NT2/D1 (cell line): ENCODE measurements at places on chromosomes 13 and 19.

DNA sequence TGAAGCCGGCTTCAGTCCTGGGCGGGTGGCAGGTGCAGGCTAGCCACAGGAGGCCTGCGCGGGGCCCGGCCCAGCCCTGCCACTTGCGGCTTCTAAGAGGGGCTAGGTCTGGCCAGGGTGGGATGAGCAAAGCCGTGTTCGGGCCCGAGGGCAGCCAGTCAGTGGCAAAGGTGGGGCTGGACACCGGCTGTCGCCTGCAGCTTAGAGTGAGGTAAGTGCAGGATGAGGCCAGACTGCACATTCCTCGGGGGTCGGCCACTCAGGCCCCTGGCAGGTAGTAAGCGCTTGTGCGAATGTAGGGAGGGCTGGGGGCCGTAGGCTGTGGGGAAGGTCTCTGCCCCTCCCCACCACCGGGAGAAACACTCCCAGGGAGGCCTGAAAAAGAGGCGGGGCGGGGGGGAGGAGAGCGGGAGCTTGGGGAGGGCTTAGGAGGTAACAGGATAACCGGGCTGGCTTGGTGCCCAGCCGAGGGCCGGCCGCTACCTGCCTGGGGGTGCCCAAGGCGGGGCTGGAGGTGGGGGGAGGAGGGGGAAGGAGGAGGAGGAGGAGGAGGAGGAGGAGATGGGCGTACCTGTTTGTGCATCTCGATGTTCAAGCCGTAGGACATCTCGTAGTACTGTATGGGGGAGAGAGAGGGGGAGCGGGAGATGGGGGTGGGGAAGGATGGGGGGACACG, 6.4 kb downstream of the TLE5 start:
- no peak for DNase-seq

DNA sequence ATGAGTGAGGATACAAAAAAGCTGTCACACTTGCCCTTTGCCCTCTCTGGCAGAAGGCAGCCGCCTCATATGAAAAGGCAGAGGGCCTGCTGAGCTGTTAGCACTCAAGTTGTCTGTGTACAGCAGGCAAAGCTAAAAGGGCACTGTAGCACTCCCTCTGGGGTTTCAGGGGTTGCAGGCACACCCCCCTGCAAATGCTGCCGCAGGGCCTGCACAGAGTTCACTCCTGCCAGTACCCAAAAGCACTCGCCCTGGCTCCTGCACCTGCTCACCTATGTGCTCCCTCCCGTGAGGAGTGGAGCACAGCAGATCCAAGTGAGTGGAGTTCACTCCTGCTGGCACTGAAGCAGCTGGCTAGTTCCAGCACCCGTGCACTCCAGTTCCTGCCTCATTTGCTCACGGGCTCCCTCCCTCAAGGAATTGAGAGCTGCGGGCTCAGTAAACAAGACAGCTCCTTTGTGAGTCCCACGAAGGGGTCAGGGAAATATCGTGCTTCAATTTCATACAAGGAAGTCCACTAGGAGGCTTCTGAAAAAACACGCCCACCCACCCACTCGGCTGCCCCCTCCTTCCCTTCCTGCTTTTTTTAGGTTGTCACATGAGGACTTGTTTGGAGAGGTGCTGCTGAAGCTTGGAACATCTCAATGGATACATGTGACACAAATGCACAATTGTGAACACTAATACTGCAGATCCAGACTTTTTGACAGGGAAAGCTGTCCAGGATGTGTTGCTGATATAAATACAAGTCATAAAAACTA, 9.9 kb upstream of the RCBTB2 start:
- no peak for DNase-seq

DNA sequence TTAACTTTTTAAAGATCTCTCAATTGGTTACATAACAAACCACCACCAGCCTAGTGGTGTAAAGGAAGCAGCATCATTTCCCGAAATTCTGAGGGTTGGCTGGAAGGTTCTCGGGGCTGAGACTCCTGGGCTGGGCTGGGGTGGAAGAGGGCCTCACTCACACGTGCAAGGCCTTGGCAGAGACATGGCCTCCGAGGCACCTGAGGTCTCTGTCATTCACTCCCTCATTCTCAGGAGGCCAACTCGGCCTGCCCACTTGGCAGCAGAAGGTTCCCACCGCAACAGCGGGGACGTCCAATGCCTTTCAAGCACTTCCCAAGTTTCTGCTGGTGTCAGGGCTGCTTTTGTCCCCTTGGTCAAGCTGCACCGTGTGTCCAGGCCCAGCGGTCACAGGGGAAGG, 18.6 kb upstream of the RASA3 start:
- DNase-seq = no peak

DNA sequence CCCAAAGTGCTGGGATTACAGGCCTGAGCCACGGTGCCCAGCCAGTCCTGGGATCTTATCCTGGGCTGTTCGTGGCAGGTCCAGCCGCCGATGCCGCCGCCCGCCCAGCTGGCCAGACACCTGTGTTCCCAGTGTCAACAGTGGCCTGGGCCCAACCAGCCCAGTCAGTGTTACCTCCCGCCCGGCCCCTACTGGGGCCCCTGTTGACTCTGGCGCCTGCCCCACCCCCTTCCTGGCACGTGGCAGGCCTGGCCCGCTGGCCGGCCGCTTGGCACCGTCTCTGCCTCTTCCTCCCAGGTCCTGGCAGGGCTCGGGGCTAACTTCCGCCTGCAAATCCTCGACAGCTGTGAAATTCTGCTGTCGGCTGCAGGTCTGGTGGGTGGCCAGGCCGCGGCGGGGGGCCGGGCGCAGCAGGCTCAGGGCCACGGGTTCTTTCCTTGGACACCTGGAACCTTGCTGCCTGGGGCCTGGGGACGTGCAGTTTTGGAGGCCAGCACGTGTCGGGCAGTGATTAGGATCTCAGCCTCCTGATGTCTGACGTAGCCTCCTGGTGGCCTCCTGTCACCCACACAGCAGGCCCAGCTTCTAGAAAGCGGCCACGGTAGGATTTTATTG, 9.1 kb downstream of the ARID3A start:
- DNase-seq = no peak

- no peak for DNase-seq
These were observed 24.5 kb downstream of the DIAPH3 start for GRCh38 chr13:60139272-60139671.

GRCh38 chr13:94515374-94515773, 35.9 kb upstream of the DCT start:
- DNase-seq = no peak

- DNase-seq = no peak
These were observed 1034.7 kb downstream of the SLITRK1 start for GRCh38 chr13:82847595-82847994.

DNA sequence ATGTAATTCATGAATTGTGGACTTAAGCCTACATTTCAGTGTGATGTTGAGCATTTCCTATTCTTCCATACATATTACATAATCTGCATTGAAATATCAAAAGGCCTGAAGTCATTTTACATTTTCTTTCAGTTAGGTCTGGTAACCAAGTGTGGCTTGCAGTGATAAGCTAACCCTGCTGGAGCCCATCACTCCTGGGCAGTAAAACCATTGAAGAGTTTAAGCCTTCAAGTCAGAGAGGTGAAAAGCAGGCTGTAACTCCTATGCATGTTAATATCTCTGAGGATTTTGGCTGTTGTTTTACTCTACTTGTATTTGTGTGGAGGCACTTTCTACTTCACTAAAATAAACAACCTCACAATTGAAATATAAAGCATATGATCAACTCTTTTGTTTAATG, 248.8 kb downstream of the SLITRK5 start:
- peak; percentile 0 for DNase-seq

DNA sequence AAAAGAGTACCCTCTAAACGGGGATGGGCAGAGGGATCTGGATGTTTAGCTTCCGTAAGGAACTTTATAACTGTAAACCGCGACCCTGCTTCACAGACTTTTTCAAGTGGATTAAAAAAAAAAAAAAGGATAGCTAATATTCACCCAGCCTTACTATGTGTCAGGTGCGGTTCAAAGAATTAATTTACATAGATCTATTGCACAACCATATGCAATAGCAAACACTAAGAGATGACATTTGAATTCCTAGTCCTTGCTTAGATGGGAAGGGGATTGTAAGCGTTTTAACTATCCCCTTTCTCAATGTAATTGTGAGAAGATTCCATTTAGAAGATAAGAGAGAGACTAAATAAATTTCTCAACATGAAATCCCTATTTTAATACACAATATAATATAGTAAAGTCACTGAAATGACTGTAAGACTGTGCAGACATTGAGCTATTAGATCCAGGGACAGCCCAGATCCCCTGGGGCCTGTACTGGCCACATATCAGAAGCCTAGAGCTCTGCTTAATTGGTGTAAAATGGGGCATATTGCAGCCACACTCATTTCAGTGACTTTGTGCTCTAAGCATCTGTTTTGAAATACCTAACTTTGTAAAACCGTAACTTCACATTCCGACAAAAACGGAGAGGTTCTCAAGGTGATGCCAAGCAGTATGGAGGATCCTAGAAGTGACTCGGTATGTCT, 13.6 kb downstream of the LATS2 start:
- no peak for DNase-seq

GRCh38 chr13:107124730-107125129, 556.8 kb upstream of the ARGLU1 start:
- DNase-seq = no peak

GRCh38 chr13:40960716-40961115, 58.4 kb downstream of the ELF1 start:
- no peak for DNase-seq

DNA sequence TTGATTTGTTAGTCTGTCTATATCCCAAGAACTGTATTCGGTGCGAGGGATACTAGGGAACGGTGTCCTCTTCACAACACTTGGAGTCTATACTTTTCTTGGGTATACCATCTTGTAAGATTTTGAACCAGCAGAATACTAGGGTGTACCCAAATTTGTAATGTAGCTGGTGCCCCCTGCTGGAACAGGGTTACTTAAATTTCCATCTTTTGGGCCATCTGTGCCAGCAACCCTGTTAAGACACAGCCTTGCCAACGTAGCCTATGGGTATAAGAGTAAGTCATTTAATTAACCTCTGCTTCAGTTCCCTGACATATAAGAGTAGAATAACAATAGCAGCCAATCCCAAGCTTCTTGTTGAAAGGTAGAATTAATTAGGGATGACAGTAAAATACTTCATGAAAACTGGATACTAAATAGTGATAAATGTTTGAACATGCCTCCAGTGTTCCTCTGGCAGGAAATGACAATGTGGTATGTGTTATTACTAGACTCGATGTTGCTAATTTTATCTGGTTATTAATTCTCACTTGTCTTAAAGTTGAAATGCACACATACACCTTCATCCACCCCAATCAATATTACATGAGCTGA, 607.6 kb downstream of the FGF9 start:
- DNase-seq = peak; percentile 27

DNA sequence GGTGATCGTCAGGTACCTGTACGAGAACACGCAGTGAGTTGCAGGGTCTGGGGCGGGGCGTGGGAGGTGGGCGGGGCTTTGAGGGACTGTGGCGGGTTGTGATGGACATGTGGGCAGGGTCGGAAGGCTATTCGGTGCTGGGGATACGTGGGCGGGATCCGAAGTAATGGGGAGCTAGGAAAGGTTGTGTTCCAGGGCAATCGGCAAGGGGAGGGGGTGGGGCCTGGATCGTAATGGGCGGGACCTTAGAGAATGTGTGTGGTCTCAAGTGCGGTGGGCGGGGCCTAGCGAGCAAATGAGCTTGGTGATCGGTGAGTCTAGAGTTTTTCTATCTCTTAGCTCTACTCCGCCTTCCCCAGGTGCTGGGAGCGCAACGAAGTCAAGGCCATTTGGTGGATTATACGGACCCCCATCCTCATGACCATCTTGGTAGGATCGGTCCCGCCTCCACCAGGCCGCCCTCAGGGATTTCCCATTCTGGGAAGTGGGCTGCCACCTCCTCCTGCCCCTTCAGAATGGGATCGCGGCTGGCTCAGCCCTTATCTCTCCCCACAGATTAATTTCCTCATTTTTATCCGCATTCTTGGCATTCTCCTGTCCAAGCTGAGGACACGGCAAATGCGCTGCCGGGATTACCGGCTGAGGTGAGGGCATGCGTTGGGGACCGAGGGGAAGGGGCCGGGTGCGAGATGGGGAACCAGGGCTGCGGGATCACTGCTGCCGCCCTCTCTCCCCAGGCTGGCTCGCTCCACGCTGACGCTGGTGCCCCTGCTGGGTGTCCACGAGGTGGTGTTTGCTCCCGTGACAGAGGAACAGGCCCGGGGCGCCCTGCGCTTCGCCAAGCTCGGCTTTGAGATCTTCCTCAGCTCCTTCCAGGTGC, 9.6 kb downstream of the GIPR start:
- DNase-seq = peak; percentile 92

DNA sequence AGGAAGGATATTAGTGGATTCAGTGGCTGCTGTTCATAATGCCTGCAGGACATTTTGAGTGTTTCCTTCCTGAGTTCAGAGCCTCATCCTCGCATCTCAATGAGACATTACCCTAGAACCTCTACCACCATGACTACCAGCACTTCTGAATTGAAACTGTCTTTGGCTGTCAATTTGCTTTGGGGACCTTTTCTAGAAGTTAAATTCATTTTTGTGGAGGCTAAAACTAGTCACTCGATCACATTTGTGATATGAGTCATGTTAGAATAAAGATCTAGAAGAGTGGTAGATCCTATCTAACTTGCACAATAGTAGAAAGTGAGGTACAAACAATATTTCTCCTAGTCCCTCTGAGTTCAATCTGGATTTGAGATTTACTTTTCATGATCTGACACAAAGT, 124.9 kb downstream of the KCNRG start:
- DNase-seq = no peak

- DNase-seq = no peak
These were observed 68.8 kb downstream of the COL4A1 start for GRCh38 chr13:110237875-110238817.

- no peak for DNase-seq
These were observed 1492.8 kb downstream of the UQCRFS1 start for GRCh38 chr19:27720155-27720554.

- DNase-seq = peak; percentile 15
These were observed 528 bp downstream of the ZNF8 start for GRCh38 chr19:58279042-58279924.

DNA sequence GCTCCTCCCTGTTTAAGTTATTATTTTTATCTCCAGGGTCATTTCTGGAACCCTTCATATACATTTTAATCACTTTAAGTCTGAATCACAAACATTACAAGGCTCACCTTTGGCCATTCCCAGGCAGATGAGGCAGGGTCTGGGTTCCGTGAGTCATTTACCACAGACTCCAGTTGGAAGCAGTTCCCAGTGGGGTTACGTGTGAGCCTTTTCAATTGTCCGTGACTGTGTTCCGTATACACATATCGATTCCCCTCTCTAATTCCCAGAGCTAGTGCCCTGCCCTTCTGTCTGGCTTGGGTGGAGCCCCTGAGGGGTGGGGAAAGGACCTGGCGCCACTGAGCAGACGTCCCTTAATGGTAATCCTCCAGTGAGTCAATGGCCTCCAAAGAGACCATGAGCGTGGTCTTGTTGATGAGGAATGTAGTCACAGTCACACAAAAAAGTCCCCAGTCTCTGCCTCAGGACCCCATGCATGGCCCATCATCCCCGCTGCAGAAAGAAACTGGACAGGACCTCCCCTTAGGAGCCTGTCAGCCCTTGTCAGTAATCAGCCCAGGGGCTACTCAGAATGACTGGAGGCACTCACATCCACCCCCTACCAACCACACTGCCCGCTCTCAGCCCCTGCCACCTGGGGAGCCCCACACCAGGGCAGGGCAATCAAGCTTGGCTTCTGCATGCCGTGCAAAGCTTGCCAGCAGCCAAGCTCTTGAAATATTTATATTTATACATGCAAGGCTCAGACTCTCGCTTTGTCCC, 144.4 kb downstream of the ZIC5 start:
- no peak for DNase-seq

GRCh38 chr19:53057904-53058580, 13.5 kb downstream of the ERVV-2 start:
- peak; percentile 60 for DNase-seq
